ENCODE measurements at places on chromosomes 7 and 10.

DNA sequence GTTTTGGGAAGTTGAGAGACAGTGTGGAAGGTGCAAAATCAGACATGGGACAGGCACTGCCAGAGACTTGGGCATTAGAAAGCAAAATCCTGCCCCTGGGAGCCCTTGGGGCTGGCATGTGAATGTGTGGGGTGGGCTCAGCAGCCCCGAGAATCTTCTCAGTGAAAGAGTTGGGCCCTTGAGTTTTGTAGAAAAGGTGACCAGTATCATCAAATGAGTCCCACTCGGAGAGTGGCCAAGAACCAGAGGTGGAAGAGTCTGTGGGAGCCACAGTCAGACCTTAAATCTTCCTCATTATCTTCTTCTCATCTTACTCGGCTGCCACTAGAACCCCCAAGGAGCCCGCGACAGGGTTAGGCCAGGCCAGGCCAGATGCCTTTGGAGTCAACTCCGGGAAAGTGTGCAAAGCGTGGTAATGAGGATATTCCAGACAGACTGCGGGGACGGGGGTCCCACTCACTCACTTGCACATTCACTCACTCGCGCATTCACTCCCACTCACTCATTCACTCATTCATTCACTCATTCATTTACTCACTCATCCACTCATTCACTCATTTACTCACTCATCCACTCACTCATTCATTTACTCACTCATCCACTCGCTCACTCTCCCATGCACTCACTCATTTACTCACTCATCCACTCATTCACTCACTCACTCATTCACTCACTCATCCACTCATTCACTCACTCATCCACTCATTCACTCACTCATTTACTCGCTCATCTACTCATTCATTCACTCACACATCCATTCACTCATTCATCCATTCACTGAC lies 74.9 kb downstream of the CARD11 start:
- DNase-seq: no peak

DNA sequence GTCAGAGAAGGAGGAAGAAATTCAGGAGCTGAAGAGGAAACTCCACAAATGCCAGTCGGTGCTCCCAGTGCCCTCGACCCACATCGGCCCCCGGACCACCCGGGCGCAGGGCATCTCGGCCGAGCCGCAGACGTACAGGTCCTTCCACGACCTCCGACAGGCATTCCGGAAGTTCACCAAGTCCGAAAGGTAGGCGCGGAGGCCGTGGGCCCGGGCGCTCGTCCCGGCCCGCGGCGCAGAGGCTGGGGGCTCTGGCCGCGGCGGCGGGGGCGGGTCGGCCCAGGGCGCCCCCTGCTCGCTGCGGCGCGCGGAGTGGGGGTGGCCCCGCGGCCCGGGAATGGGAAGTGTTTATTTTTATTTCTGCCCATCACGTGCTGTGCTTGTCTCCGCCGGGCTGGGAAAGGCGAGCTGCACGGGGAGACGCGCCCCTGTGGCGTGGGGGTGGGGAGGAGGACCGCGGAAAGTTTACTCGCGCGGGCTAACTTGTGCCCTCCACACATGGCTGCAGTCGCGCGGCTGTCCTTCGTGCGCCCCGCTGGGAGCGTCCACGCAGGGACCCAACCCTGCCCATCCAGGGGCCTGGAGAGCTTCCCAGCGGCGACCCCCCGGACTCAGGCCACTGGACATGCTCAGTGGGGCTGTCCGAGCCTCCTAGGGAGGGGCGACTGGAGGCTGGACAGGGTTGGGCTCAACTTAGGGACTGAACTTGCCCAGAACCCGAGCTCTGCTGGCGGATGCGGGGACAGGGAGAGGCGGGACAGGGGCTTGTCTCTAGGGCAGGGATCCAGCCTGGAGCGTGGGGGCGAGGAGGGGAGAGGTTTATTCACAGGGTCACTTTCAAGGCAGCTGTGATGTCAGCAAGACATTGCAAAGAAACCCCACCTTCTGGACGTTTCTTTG lies 82.6 kb upstream of the PRKG1 start:
- DNase-seq: no peak

DNA sequence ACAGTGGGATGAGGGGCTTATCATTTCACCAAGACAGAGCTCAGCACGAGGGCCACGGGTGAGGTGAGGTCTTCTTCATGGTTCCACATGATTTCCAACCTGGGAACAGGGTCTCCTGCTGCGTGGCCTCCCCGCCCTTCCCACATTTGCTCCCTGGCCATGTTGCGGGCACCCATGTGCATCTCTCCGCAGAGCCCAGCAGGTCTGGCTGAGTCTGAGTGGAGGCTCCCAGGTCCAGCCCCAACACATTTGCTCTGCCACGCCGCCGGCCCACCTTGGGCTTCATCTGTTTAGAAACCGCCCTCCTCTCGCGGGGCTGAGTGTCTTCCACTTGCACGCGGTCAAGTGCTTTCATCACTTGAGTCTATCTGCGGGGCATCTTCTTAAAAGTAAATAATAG lies 14.8 kb upstream of the PRKAR1B start:
- no peak for DNase-seq

DNA sequence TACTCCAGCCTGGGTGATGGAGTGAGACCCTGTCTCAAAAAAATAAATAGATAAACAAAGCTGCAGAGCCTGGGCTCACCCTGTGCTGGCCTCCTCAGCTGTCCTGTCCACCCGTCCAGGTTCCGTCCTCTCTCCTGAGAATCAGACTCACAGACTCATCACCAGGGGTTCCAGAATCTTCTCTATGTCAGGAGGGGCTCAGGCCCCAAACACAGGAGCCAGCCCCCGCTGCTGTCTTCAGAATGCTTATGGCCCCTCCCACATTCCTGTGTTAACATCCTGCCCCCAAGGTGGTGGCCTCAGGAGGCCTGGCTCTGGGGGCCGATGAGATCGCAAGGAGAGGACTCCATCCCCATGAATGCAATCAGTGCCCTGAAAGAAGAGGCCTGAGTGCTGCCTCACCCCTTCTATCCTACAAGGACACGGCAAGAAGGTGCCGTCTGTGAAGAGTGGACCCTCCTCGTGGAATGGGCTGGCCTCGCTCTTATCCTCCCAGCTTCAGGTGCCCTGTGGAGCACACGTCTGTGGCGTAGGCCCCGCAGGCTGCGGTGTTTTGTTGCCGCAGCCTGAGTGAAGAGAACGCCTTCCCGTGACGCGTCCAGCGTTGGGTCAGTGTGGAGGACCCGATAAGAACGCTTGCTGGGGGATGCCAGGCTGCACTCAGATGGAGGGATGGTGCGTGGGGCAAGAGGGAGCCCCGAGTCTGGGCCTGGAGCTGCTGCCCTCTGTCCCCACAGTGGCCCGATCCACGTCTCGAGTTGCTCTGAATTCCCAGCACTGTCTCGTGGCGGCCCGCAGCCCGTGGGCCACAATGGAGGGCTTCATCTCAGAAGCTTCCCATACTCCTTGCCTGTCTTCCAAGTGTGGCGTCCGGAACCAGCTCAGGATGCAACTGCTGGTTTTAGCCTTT lies 77.1 kb downstream of the INPP5A start:
- DNase-seq: no peak

- DNase-seq: no peak
Observed at GRCh38 chr7:19915596-19915995, 142.2 kb upstream of the TMEM196 start.

GRCh38 chr7:26784118-26784517 lies 80.3 kb downstream of the SKAP2 start:
- no peak for DNase-seq

- no peak for DNase-seq
Observed at GRCh38 chr10:53127686-53128085, 355.1 kb upstream of the MBL2 start.

DNA sequence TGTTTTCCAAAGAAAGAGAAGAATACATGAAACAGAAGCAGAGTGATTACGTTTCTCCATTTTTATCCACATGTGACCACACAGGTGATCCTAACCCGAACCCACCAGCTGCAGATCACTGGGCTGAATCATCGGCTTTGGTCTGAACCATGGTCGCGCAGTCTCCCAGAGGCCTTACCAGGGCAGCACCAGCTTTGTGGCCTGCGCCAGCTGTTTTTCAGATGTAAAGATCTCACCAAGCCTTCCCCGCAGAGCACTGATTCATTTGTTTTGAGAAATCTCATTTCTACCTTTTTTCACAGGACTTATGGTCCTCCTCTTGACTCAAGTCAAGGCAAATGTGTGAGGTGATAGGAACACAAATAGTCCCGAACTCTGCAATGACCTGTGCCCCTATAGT lies 207.0 kb upstream of the PPP2R2D start:
- no peak for DNase-seq

- DNase-seq: no peak
Observed at GRCh38 chr7:37643876-37644275, 39.7 kb upstream of the GPR141 start.

- DNase-seq: no peak
Observed at GRCh38 chr10:115092258-115092554, 959 bp upstream of the ATRNL1 start.

- DNase-seq: no peak
Observed at GRCh38 chr10:49414496-49414895, 18.6 kb upstream of the DRGX start.

GRCh38 chr7:5357951-5358350 lies 65.7 kb downstream of the TNRC18 start:
- DNase-seq: no peak

DNA sequence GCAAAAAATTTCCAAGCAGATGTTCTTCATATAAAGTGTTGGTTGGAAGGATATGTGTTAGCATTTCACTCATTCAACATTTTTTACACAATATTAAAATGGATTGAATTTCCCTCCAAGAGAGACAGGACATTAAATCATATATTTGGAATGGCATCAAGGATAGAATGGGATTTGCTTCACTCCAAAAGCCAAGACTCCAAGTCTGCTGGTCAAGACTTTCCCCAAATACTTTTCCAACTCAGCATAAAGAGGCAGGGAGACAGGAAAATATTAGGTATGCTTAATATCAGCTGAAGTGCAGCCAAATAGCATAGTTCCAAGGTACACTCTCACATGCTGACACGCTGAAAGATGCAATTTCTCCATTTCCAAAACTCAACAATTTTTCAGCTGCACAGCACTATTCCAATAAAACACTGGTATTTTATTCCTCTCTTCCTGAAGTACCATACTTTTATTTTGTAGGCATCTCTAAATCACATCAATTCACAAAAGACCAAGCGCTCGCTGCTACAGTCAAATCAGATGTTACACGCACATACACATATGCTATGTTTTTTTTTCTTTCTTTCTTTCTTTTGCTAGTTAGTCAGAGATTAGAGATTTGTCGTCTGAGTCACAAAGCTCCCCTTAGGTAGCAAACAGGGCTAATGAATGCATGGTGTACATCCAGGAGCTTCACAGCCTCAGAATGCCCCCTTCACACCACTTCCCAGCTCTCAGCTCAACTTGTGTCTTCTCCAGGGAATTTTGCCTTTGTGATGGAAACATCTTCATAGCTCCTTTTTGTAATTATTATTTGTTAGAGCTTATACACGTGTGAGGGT lies 1033.8 kb upstream of the AUTS2 start:
- DNase-seq: no peak

DNA sequence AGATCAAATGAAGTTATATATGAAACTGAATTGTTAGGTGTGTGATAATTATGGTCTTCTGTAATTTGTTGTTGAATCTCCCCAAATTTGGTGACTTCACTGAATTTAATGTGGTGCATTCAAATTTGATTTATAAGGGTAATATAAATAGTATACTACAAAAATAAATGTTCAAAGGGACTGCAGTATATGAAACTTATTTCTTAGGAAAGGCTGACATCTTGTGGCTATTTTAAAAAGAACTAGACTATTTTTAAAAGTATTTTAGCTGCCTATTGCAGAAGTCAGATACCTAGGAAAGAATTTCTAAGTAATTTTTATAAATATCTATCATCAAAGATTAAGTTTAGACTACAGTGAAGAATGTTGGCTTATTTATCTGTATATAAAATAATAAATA lies 36.6 kb downstream of the ATRNL1 start:
- no peak for DNase-seq

DNA sequence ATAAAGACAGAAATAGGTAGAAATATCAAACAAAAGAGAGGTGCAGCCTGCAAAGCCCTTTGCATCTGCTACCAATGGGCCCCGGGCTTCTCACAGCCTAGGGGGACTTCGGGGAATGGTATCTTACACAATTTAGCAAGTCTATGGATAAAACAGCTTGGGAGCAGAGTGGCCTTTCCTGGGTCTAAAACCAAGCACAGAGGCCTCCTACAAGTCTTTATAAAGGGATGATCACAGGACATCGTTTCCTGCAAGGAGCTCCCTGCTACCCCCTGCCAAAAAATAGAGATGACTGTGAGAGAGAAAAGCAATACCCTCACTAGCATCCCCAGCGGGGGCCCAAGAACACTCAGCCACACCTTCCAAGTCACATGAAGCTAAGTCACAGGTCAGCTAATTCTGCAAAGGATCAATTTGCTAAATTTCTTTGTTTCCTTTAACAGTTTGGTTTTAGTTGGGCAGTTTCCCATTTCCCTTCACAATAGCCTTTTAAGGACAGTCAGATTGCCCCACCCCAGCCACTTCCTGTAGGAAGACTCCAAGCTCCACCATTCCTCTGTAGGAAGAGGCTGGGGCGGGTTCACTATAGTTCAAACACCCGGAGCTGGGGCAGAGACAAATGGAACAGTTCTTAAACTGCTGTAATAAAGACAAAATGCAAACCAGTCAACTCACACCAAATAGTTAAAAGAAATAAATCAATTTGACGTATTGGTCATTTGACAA lies 105.5 kb downstream of the SLIT1 start:
- DNase-seq: no peak

GRCh38 chr7:92639966-92640365 lies 49.8 kb upstream of the FAM133B start:
- no peak for DNase-seq

- peak; percentile 51 for DNase-seq
Observed at GRCh38 chr10:14601872-14602725, 172.6 kb downstream of the FAM107B start.

GRCh38 chr7:43878867-43879266 lies 9.6 kb upstream of the MRPS24 start:
- DNase-seq: no peak

- DNase-seq: no peak
Observed at GRCh38 chr10:36266923-36267322, 624.8 kb upstream of the FZD8 start.

DNA sequence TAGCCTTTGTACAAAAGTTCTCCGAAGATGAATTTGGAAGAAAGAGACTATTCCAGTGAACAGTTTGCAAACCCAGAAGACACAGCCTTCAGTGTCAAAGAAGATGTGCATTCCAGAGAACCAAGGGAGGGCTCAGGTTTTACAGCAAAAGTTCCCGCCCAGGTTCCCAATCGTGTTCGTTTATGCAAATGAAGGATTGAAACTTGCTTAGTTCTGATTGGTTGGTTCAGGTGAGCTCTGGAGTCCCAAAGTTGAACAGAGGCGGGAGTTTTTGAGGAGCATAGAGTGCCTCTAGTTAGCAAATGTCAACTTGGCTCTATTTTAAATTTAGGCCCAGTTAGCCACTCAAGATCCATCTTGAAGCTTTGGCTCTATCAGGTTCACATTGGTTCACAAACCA lies 51.3 kb downstream of the TMEM270 start:
- DNase-seq: no peak

DNA sequence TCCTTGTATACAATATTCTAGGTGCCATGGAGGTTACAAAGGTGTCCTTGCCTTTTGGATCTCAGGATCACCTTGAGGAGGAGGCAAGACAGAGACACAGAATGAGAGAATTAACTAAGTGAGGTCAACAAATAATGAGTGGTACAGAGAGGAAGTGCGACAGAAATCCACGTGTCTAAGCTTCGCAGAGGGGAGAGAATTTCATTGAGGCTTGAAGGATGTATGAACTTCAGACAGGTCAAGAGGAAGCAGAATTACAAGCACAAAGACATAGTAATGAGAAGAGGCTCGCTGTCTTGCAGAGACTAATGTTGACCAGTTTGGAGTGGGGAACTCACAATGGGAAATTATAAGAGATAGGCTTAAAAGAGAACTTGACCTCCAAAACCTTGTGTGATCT lies 308.7 kb downstream of the FRMD4A start:
- no peak for DNase-seq
